ENCODE measurements at places on chromosomes 2 and 18.

DNA sequence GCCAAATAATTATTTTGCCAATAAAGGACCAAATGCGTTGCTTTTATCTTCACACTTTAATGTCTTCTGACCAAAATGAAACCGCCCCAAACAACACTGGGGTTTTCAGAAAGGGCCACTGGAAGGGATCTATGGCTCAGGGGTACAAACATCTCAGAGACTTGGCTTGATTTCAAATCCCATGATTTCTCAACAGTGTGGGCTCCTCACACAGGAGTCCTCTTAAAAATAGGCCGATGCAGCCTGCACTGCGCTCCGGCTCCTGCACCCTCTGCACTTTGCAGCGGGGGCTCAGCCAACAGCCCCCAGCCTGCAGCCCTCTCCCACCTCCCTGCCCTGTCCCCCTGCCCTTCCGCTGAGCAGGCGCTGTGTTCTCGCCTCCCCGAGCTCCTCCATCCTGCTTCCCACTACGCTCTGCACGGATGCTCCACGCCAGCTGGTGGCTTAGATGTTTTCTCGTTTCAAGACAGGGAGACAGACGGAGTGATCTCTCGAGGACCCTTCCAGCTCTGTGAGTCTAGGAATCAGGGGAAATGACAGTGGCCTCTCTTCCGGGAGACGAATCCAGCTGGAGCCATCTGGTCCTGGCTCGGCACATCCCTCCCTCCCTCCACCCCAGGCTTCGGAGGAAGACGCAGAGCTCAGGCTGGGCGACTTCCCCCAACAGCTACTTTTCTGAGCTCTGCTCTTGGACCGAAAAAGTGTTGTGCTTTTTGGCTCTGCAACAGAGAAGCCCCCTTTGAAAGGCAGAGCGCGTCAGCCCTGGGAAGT is 71.4 kb downstream of the KCNF1 start:
- DNase-seq = no peak

DNA sequence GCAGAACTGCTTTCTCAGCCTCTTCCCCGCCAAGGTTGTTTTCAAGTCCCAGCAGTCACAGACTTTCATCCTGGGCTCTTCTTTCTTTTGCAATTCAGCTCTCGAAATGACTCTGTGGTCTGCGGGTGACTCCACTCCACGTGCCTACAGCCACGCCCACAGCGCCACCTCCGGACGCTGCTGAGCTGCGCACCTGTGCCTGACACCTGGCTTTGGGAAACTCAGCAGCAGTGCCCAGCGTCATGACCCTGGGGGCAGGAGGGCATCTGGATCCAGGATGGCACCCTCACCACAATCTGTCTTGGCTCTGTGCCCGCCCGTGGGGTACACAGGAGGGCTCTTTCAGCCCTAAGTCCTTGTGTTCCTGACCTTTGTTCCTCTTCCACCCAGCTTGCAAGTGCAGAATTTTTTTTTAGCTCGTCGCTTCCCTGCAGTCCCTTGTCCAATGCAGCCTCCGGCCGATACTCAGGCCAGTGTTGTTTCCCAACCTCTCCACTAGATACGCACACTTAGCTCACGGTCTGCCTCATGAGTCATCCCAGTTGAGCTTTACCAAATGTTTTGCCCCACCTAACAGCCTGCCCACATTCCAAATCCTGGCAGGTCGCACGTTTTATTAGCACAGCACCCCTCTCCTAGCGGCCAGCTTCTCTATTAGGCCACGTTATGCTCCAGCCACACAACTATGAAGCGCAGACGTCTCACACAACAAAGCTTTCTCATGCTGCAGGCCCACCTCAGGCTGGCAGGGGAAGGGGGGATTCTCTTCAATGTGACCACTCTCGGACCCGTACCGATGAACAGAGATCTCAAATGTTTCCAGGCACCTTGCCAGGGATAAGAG is 6.5 kb upstream of the CAPN10 start:
- peak; percentile 71 for DNase-seq

- DNase-seq = no peak
These were observed 1377.0 kb downstream of the SUCLG1 start for GRCh38 chr2:83081826-83082690.

DNA sequence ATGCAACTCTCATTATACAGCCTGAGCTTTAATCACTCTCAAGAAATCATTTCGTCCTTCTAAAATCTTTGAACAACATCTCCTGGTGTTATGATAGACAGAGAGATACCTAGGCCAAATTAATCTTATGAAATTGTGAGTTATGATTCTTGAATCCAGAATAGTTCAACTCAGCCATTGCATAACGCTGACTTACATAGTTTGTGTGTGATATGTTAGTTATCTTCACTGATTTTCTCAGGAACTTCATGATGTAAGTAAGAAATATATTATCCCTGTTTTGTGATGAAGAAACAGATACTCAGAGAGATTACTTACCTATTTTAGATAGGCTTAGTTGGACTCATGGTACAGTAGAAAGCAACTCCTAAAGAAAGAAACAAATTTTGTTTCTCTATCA is 684.4 kb downstream of the ZEB2 start:
- DNase-seq = no peak

DNA sequence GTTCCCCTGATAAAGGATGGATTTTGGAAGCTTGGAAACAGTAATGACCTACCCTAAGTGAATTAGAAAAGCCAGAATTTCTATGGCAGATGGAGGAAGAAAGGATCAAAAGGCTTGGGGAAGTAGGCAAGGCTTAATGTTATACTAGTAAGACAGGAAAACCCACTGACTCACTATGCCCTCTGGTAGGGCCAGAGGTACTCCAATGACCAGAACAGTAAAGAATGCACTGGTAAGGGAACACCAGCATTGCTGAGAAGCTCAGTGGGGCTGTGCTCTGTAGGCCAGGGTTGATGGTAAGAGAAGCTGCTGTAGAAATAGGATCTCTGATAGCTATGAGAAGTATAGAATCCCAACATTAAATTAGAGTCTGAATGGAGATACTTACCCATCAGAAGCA is 126.4 kb downstream of the GFPT1 start:
- no peak for DNase-seq

GRCh38 chr2:60818272-60818671 is 62.2 kb downstream of the PAPOLG start:
- DNase-seq = no peak

DNA sequence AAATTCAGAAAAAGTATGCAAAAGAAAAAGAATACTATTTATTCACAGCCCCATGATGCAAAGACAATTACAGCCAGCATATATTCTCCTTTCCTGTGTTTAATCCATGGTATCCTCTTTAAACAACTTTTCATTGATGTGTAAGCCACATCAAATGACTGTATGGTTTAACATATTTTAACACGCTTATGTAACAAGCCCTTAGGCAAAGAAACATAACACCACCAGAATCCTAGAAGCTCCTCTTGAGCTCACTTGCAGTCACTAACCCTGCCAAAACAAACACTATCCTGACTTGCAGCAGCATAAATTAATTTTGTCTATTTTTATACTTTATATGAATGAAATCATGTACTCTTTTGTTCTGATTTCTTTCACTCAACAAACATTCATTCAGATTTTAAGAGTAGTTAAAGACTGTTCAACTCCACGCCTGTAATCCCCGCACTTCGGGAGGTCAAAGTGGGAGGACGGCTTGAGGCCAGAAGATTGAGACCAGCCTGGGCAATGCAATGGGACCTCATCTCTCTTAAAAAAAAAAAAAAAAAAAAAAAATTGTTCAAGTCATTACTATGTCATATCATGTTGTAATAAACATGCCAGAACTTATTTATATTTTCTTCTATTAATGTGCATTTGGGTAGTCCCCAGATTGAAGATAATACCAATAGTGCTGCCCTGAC is 226.3 kb downstream of the NBAS start:
- no peak for DNase-seq

DNA sequence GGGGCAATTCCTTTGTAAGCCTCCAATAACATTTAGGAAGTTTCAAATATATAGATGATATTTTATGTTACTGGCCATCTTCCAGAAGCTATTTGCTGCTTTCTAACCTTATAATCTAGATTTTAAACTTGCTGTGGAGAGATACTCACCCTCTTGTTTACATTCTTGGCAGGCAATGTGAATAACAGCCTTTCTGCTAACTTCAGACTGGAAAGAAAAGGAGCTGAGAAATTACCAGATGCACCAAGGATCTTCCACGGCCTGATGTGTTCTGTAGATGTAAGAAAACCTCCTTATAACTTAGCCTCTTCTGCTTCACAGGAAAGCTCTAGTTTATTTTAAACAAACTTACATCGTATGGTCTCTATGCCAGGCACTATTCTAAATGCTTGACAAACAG is 16.7 kb downstream of the REG1B start:
- DNase-seq = no peak

DNA sequence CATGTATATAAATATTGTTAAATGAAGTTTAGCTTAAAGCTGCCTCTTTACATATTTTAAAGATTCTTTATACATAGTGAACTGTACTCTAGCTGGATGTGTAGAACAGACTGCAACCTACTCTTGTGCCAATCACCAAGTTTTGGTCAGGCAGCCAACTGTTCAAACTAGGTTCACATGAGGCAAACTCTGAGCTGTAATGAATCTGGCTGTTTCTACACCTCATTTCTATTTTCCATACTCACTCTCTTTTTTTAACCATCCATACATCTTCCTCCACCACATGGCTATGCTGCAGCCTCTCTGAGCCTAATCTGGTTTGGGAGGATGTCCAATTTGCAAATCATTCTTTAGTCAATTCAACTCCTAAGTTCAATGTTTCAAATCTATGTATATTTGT is 974.8 kb downstream of the CNTNAP5 start:
- no peak for DNase-seq

GRCh38 chr2:198383392-198383791 is 579.0 kb downstream of the PLCL1 start:
- DNase-seq = no peak

DNA sequence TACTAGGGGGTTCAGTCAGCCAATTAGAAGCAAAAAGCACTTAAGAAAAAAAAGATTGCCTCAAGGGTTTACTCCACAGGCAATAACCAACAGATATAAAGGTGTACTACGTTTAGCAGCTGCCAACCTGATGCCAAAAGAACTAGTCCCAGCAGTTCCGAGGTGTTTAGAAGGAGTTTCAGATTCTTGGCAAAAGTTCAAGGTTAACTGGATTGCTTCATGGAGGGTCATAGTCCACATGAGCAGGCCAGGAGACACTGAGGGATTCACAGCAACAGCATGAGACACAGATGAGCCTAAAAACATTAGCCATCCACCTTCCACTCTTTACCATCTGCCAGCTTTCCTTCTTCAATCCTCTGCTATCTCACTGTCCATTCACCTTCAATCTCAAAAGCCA is 4.9 kb upstream of the DNAH7 start:
- no peak for DNase-seq

- DNase-seq = no peak
These were observed 35.1 kb downstream of the ADI1 start for GRCh38 chr2:3483986-3484960.

DNA sequence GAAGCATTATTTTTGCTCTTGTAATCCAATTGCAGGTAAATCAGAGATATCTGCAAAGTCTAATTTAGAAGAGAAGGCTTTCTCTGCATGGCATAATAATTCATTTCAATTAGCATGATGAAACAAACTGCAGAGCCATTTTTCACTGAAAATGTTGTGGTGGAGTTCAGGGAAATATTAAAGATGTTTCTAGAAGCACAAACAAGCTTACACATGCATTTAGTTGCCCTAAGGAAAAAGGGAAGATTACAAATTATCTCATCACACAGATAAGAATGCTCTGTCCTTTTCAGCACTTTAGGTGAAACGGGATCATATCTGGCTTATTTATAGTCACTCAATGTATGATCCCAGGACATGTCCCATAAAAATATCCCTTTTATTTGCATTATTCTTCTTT is 252.1 kb upstream of the TANK start:
- no peak for DNase-seq

GRCh38 chr2:60292242-60292641 is 261.2 kb downstream of the BCL11A start:
- DNase-seq = no peak

Data from effector memory CD4-positive, alpha-beta T cell (primary cell).